ENCODE measurements at places on chromosomes 2 and 18.

GRCh38 chr2:210955591-210955990 is 399.2 kb downstream of the CPS1 start:
- DNase-seq: no peak

DNA sequence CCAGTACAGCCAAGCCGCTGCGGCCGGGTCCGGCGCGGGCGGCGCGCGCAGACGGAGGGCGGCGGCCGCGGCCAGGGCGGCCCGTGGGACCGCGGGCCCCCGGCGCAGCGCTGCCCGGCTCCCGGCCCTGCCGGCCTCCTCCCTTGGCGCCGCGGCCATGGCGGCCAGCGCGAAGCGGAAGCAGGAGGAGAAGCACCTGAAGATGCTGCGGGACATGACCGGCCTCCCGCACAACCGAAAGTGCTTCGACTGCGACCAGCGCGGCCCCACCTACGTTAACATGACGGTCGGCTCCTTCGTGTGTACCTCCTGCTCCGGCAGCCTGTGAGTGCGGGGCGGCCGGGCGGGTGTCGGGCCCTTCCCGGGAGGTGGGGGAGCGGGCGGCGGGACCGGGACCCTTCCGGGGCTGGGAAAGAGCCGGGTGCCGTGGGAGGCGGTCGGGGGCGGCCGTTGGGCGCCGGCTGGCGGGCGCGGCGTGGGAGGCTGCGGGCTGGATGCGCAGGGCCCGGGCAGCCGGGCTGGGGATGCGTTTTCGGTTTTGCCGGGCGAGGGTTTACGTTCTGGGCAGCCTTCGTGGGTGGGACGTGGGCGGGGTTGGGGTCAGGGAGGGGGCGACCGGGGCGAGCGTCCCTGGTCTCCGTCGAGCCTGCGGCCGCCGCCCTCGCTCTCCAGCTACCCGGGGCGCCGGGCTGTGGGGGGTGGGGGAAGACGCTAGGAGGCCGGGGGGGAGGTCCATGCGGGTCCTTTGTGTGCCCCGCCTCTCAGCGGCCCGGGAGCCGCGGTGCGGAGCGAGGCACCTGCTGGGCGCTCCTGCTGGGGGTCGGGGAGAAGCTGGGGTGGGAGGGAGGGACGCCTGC is 537 bp downstream of the AGFG1 start:
- peak; percentile 60 for DNase-seq

GRCh38 chr18:58139459-58140386 is 95.7 kb downstream of the NEDD4L start:
- no peak for DNase-seq

- no peak for DNase-seq
Observed at GRCh38 chr2:202036601-202037037, 3.0 kb downstream of the FZD7 start.

DNA sequence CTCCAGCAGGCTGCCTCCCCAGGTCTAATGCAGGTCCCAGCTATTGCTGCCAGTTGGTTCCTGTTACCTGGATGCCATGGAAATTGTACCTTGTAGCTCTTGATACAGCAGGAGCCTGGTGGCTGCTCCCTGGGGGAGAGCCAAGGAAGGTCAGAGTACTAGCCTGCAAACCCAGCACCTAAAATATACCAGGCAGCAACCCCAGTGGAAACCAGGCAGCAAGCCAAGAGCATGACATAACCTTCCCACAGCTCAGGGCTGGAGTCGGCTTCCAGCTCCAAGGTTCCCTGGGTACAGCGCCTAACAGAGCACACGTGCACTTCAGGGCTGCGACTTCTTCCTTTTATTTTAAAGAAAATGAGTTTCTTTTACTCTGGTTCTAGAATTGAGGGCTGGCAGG is 30.3 kb downstream of the TNP1 start:
- DNase-seq: no peak

GRCh38 chr2:220930271-220931076 is 641.6 kb downstream of the EPHA4 start:
- DNase-seq: no peak

DNA sequence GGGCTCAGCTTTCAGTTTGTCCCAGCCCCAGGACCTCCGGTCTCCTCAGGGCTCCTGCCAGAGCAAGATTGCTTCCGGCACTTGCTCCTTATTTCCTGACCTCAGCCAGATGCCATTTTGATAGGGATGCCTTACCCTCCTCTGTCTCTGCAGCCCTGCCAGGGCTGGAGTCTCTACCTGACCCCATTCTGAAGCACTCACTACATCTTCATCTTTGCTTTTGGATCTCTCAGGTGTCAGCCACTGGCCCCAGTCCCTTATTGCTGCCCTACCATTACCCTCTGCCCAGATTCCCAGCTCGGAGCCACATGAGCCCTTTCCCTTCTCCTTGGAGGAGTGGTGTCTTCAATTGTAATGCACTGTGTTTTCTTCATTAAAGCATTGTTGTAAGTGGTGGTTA is 17.1 kb downstream of the OSBPL6 start:
- DNase-seq: no peak

DNA sequence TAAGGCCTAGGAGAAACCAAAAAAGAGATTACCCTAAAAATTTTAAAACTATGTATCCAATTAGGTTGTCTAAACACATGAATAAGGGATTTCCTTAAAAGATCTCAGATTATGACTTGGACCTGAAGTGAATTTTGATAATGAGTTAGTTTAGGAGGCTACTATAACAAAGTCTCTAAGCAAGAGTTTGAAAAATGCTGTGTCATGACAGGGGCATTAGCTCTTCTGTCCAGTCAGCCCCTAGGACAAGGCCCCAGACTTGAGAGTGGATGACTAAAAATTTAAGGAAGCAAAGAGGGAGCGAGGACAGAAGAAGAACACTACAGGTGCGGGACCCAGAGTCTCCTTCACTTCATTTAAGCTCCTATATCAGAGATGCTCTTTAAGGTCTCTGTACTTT is 135.9 kb downstream of the DTNB start:
- DNase-seq: no peak

DNA sequence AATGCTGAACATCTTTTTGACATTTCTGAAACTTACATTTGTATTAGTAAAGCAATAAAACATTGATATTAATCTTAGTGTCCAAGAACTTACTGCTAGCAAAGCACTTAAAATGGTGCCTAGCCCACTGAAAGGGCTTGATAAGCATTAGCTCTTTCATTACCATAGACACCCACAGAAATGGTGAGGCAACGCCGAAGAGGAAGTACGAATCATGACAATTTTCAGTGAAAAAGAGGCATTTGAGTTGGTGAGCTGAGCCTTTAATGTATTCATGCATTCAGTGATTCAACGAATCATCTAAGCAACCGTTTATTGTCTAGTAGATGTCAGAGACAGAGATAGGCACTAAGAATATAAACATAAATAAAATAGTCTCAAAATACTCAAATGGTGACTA is 101.1 kb downstream of the PIGN start:
- DNase-seq: no peak

DNA sequence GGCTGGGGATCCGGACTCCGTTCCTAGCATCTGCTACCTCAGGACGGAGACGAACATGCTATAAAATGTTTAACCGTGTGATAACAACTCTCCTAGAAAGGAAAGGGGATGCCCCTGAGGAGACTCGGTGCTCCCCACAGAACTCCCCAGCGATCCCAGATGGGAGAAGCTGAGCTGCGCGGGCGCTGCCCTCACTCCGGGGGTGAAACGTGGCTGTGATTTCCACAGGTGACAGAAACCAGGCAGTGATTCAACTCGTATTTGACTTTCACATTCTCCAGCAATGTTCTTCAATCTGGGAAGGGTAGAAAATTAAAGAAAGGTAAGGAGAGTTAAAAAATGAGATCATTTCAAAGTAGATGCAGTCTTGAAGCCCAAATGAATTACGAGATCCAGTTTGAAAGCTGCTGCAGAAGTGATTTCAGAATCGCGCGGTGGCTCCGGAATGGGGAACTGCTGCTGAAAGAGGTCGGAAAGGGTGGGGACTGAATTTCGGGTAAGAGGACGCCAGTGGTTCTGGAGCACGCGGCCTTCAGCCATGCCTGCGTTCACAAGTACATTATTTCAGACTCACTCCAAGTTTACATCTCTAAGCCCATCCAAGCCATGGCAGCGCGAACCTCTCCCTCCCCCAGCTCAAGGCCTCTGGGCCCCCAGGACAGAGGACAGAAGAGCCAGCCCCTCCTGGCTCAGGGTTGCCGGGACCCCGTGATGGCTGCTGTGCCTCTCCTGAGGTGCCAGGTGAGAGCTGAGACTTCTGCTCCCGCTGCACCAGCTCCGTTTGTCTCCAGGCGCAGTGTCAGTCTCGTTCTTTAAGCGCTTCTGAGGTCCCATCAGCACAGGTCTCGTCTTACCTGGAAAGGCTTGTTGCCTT is 39.5 kb downstream of the ADNP2 start:
- no peak for DNase-seq

GRCh38 chr2:221518201-221518934 is 53.7 kb downstream of the EPHA4 start:
- peak; percentile 23 for DNase-seq

DNA sequence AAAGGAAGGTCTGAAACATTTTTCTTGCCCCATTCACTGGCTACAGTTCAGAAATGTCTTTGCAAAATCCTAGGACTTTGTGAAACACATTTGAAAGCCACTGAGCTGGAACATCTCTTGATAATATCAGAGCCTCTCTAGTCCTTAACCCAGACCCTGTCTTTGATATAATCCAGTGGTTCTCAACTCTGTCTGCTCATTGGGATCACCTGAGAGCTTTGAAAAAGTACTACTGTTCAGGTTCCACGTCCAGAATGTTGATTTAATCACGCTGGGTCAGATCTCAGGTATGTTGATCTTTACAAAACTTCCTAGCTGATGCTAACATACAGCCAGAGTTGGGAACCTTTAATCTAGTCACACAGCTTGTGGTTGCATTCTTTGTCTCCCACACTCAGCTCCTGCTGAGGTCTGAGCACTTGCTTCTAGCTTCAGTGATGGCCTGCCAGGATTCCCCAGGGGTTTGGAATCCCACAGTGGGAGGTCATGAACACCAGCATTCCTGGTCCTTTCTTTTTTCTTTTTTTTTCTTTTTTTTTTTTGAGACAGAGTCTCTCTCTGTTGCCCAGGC is 262.7 kb downstream of the SETBP1 start:
- DNase-seq: no peak

- DNase-seq: no peak
Observed at GRCh38 chr2:31553362-31553761, 27.4 kb downstream of the SRD5A2 start.

- peak; percentile 74 for DNase-seq
Observed at GRCh38 chr18:77063260-77063659, 69.3 kb downstream of the MBP start.

- DNase-seq: no peak
Observed at GRCh38 chr2:190267302-190267701, 52.3 kb downstream of the HIBCH start.

DNA sequence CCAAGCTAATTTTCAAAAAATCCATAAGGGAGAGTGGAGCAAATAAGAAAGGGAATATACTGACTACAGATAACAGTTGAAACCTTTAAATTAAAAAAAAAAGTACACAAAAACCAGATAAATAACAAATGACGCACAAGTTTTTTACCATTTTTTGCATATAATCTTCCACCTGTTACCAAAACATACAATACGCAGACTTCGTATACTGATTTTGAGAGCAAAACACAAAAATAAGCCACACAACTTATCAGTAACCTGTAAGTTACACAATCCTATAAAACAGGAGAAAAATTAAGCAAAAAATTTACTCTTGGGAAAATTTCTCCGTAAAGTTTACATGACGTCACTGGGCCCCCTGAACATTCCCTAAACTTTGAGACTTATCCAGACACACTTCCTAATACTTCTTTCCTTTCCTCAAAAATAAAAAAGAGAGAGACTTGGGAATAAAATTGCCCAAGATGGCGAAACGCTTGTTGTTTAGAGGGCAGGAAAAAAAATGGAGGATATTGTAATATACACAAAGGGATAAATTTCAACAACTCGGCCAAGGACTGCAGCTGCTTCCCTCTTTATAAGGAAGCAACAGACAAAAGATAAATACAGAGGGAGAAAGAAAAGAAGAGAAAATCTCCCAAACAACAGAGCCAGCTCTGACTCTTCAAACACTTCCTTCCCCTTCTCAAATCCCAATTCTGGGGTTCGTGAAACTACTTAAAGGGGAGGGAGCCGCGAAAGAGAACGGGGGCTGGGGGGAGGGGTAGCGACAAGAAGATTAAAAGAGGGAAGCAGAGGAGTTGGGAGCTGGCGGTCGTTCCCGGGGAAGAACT is 1.6 kb downstream of the BAZ2B start:
- no peak for DNase-seq

GRCh38 chr2:41717839-41718238 is 330.0 kb upstream of the PKDCC start:
- no peak for DNase-seq

GRCh38 chr18:73782405-73782804 is 365.2 kb downstream of the FBXO15 start:
- DNase-seq: no peak

DNA sequence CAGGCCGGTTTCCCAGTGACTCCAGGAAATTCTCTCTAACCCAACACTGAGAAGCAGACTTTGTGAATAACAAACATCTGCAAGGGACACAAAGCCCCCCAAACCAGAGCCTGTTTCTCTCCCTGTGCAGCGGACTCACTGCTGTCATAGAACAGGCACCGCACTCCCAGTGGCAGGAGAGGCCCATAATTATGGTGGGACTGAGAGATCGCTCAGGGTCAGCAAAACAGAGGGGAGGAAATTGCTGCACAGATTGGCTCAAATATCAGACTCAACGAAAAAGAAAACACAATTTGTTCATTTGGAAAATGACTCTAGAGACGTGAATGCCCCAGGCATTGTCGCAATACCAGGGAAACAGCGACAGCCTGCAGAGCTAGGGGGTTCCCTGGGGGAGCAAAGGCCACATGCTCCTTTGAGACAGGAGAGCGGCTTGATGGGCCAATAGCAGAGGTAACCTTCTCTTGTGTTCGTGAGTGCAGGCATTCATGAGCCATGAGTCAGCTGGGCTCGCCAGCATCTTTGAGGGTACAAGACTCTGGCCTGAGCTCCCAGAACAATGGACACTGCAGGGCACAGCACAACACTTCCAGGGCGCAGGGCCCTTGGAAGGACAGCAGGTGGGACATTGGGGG is 143.3 kb upstream of the KLHL29 start:
- DNase-seq: no peak

DNA sequence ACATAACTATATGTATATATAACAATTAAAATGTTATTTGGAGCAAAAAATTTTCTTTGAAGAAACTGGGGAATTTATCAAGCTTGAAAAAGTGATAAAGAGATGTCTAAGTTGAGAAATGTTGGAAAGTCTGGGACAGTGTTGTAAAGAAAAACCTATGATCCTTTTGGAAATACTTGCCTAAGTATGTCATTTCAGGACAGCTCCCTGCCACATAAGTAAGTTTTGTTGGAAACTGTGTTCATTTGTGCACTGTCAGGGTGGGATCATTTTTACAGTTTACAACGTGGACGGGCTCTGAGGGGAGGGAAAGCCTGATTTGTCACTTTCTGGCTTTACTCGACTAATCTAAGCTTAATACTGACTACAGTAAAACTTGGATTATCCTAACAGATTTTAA is 10.4 kb upstream of the COL3A1 start:
- DNase-seq: no peak

DNA sequence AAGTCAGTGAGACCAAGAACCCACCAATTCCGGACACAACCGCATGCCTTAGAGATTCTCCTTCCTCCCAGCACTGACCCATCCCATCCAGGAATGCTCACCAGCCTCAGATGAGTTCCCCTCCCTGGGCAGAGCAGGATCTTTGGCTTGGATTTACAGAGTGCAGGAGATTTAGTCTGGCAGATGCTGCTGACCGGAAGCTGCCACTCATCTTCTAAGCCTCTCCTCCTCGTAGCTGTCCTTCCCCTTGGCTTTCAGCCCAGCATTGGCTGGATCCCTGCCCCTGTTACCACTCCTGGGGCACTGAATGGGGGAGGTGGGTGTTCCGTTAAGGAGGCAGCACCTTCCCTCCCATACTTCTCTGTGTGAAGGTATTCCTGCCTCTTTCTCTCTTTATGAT is 53.2 kb downstream of the VWA3B start:
- no peak for DNase-seq

Measured in stimulated activated CD4-positive, alpha-beta T cell treated with anti-CD3 and anti-CD28 coated beads, Interleukin-2, amount 100 ng/mL, for 24 hours (primary cell).